ENCODE measurements at places on chromosomes 5 and 9.

DNA sequence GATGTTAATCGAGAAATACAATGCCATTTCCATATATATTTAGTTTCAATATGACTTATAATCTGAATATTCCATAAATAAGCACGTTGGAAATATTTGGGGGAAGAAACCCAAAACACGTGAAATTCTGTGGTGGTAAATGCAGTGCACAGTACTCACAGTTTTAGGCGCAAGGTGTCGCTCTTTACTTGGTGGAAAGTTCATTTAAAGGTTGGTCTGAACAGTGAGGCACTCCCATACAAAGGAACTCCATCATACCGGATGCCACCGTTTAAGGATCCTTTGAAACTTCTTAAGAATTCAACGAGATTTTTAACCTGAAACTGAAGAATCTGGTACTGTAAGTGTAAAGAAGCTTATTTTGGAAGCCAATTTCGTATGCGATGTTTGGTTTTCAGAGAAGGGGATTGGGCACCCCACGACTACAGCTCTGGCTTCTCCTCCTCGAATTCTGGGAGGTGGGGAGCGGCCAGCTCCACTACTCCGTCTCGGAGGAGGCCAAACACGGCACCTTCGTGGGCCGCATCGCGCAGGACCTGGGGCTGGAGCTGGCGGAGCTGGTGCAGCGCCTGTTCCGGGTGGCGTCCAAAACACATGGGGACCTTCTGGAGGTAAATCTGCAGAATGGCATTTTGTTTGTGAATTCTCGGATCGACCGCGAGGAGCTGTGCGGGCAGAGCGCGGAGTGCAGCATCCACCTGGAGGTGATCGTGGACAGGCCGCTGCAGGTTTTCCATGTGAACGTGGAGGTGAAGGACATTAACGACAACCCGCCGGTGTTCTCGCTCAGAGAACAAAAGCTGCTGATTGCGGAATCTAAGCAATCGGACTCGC is at the start of gene PCDHA11:
TSS of gene PCDHA11 (plus strand) at position 237 of the 834 bp plus-strand sequence. CDS start at position 384, 147 bp downstream.
- DNase-seq: no peak

DNA sequence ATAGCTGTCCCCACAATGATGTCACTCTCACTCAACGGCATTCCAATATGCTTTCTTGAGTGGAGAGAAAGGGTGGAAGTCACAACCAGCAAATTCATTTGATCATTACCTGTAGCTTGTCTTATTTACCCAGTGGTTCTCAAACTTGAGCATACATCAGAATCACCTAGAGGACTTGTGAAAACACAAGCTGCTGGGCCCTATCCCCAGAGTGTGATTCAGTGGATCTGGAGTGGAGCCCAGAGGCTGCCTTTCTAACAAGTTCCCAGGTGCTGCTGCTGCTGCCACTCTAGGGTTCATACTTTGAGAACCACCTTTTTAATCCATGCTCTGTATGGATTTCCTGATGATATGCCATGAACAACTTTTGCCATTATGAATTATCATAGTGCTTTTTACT is 94.7 kb downstream of the KLHL3 start:
- no peak for DNase-seq

GRCh38 chr9:34992376-34992951 is 2.9 kb downstream of the DNAJB5 start:
- DNase-seq: no peak

- DNase-seq: no peak
Measured at GRCh38 chr5:179375831-179376365, 30.6 kb upstream of the ADAMTS2 start.

GRCh38 chr5:107538331-107538730 is 132.4 kb downstream of the EFNA5 start:
- DNase-seq: no peak

GRCh38 chr5:14063691-14064090 is 79.5 kb upstream of the TRIO start:
- DNase-seq: no peak

- peak; percentile 41 for DNase-seq
Measured at GRCh38 chr9:77764894-77765780, 117.0 kb upstream of the GNA14 start.

GRCh38 chr5:92505145-92505544 is 1075.9 kb downstream of the NR2F1-AS1 start:
- no peak for DNase-seq

Data from Jurkat, Clone E6-1 (cell line).